ENCODE measurements at places on chromosomes 4 and X. TPM values are rescaled to one million over a fixed set of nuclear protein-coding genes. Genes with fewer than 3 reads are reported as not detected.
A peak's percentile ranks its signal among the peaks of the same experiment; 100 is the strongest.

DNA sequence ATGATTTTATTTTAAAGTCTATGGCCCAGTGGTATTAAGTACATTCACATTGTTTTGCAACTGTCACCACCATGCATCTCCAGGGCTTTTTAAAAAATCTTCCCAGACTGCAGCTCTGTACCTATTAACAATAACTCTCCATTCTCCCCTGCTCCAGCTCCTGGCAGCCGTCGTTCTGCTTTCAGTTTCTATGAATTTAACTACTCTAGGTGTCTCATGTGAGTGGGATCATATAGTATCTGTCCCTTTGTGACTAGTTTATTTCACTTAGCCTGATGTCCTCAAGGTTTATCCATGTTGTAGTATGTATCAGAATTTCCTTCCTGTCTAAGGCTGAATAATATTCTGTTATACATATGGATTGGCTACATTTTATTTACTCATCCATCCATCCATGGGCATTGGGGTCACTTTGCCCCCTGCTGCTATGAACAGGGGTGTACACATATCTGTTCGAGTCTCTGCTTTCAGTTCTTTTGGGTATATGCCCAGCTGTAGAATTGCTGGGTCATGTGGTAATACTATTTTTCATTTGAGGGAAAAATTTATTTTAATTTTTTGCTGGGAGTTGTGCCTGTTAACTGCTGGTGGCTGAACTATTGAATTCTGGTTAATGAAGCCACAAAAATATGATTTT lies 131.3 kb downstream of the ARHGAP10 start:
- DNase-seq: no peak

- DNase-seq: no peak
Measured at GRCh38 chr4:159038536-159038935, 64.3 kb upstream of the RAPGEF2 start.

DNA sequence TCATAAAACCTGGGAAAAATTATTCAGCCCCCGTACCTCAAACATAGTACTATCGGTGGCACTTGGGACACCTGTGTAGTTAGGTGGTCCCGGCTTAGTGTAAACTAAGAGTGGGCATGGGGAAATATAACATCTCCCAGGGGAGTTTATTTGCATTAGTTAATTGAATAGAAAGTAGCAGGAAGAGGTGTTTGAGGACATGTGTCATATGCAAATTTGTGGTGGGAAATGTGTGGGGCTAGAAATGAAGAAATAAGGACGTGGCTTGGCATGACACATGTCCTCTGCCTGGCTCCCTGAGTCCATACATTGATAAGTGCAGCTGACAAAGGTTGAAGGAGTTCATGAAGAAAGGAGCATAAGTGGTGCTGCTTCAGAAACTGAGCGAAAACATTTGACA lies 483.6 kb downstream of the SH2D1A start:
- no peak for DNase-seq

DNA sequence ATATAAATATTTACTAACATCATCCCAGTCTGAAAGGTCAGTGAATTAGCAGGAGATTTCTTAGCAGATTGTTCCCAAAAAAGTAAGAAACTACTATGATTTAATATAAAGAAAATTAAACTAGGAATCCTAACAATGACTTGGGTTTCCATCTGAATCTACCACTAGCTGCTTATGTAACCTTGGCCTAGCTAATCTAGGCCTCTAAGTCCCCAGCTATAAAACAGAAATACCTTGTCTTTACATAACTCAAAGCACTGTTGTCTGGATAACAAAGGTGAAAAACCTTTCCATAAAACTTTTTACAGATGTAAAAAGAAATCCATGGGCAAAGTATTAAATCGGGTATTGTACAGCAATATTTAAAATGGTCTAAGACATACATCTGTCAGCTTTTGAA lies 3.0 kb downstream of the FBXL5 start:
- DNase-seq: no peak

GRCh38 chr4:155795991-155796390 lies 37.2 kb downstream of the GUCY1B1 start:
- DNase-seq: no peak

- no peak for DNase-seq
Measured at GRCh38 chr4:156643826-156644225, 327.8 kb downstream of the PDGFC start.

- DNase-seq: no peak
Measured at GRCh38 chr4:27270435-27270834, 409.8 kb downstream of the STIM2 start.

DNA sequence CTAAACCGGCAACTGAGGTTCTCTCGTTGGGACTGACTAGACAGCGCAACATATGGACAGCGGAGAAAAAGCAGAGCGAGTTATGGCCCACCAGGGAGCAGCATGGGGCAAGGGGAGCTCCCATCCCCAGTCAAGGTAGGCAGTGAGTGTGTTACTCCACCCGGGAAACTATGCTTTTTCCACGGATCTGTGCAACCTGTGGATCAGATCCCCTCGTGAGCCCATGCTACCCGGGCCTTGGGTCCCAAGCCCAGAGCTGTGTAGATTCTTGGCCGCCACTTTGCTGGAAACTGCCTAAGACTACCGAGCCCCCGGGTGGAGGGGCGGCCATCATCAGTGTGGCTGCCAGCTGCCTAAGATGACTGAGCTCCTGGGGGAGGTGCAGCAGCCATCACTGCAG lies 140.9 kb downstream of the PAPSS1 start:
- DNase-seq: no peak

DNA sequence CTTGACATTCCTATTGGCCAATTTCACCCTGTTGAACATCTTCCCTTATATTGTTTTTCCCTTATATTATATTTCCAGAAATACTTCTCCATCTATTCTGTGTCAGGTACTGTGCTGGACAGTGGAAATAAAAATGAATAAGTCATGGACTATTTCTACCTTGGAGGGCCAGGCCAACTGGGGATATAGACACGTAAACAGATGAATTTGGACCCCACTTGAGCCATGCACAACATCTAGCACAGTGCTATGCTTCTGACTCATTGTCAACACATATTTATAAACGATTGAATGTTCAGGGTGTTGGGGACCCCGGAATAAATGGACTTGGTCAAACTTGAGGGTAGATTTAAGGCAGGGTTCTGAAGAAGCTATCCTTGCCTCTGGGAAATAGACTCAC lies 111.1 kb downstream of the ANK2 start:
- DNase-seq: no peak

DNA sequence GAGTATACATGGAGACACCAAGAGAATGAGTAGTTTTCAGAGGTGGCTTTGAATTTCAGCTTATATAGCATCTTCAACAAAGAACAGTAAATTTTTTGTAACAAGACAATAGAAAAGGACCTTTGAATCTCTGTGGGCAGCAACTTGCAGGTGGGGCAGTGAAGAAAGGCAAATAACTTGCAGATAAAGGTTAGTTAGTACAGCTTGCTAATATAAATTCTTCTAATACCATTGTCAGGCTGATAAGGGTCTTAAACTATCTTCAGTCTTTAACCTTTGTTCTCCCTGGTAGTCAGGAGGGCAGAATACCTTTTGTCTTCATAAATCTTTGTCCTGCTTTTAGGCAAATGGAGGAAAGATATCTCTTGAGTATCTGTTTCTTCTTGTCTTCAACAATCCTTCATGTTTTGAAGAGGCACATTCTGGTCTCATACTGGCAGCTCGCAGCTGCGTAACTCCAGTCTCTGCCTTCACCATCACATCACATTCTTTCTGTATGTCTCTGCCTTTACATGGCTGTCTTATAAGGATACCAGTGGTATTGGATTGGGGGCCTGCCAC lies 16.0 kb downstream of the ANXA3 start:
- no peak for DNase-seq

GRCh38 chr4:8585186-8585585 lies 5.0 kb downstream of the GPR78 start:
- no peak for DNase-seq

DNA sequence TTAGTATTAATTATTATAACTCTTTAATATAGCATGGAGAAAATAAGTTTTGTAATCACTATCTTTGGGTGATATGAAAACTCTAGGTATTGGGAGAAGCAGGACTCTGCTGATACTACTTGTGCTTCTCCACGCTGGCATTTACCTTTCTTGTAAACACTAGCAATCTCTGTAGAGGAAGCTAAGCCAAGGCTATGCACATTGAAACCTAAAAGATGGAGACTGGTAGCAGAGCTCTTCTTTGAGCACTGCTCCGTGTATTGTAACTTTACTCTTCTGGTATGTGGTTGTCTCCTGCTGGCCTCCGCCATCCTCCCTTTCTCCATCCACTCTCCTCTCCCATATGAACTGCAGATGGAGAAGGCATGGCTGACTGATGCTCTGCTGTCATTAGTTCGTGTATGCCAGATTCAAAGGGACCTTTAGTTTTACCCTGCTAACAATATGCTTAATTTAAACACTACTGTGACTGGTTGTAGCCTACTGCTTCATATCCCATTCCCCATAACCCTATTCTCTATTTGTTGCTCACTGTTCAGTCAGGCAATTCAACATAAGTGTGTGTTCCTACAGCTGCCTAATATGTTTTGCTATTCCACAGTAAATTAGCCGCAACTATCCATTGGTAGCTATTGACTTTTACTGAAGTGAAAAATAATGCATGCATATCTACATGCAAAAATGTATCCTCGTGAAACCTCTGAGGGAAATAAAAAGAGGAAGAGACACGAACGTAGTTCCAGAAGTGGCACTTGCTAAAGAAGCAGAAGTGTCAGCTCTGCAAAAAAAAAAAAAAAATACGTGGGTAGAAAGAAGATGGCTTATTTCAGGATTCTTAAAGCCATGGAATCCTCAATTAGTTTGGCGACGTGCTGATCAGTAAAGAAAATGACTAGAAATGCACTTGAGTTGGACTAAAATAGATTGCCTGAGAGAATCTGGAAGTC lies 55.6 kb upstream of the CCSER1 start:
- DNase-seq: no peak

- no peak for DNase-seq
Measured at GRCh38 chrX:133726211-133726630, 259.2 kb downstream of the GPC3 start.

DNA sequence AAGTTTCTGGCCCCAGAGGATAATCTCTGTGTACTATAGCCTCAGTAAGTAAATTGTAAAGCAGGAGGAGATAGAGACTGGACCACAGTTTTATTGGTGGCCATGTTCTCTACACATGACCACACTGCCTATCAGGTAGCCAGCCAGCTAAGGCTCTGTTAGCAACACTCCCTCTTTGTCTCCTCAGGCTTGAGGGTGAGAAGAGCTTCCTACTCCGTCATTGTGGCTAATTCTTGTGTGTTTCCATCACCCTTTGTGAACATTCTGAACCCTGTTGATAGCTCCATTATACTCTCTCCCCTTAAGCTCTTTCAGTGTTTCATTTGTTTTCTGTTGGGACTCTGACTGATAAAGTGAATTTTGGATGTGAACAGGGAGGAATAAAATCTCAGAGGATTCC lies 233.4 kb downstream of the CFAP299 start:
- no peak for DNase-seq

DNA sequence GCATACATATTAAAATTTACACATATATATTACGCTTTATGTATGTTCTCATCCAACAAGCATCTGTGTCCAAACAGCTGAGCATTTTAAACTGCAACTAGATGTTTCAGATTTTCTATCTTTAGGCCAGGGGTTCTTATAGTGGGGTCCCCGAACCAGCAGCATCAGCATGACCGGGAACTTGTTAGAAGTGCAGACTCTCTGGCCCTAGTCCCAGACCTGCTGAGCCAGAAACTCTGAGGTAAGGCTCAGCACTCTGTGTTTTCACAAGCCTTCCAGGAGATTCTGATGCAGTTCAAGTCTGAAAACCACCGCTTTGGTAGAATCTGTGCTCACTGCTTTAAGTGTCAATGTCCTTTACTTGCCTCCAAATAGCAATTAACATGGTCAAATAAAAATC lies 266.2 kb upstream of the CASK start:
- DNase-seq: no peak

DNA sequence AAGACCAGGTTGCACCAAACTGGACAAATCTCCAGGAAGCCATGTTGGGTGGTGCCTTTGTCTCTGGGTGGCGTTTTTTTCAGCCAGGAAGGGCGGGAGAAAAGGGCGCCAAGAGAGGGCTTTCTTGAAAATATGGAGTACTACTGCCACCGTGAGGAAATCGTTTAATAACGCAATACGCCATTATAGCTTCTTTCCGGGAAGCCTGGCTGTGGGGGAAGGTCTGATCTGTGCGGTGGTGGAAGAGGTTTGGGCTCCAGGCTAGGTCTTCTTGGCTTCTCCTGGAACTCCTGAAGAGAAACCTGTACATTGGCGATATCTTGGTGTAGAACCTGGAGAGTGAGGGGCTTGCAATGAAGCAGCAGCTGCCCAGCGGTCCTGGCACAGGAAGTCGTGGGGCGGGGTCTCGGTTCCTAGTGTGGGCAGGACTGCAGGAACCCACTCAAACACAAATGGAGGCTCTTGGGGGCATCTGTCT lies 202.7 kb downstream of the OR13H1 start:
- DNase-seq: peak; percentile 23

DNA sequence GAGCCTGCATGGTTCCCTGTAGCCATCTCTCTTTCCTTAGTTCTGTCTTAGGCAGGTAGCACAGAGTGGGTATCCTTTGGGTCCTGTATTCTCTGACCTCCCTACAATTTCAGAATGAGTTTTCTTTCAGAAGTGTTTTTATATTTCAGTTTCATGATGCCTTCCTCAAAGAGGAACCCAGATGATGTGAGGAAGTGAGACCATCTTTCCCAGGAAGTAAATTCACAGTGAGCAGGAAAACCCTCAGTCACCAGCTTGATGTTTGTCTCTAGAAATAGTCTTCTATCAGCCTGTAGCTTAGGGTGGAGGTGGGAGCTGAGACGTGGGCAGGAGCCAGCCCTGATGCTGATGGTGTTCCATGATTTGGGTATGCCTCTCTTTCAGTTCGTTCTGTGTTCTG lies 16.9 kb downstream of the PLAC1 start:
- DNase-seq: no peak

GRCh38 chr4:53321151-53321983 lies 44.5 kb downstream of the SCFD2 start:
- no peak for DNase-seq

- DNase-seq: no peak
Measured at GRCh38 chrX:151634937-151635336, 60.3 kb upstream of the PRRG3 start.

GRCh38 chrX:13901354-13901753 lies 84.5 kb upstream of the GPM6B start:
- no peak for DNase-seq

- no peak for DNase-seq
Measured at GRCh38 chrX:50719614-50720013, 94.4 kb downstream of the SHROOM4 start.

DNA sequence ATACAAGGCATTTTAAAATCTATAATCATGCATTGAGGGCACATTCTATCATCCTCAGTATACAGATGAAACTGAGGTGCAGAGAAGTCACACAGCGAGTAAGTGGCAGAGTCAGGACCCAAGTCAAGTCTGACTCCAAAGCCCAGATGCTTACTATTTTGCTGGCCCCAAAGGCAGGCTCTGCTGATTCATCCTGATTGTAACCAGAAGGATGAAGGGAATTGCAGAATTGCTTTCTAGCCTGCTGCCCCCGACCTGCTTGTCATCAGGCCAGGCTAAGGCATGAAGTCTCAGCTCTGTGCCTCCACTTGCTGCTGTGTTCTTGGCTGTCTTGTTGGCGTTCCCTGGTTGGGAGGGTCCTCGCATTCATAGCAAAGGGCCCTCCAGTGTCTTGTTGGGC lies 62.7 kb downstream of the SLC9A6 start:
- no peak for DNase-seq

The TMPRSS11A gene
- 79.1 TPM for total RNA-seq

The NKX6-1 gene
- 0.83 TPM for total RNA-seq

The SULT1E1 gene
- total RNA-seq: not detected

The TMPRSS11D gene
- total RNA-seq: 208 TPM

The CPLX1 gene
- not detected for total RNA-seq

The SSX1 gene
- not detected for total RNA-seq

The RXFP1 gene
- total RNA-seq: 0.19 TPM

The CT45A3 gene
- total RNA-seq: not detected

The ZNF630 gene
- 2.7 TPM for total RNA-seq

Measured in esophagus squamous epithelium (tissue), 5 donors.